T-cell (primary cell): ENCODE measurements at places on chromosomes 13 and 19.

GRCh38 chr13:76425935-76426334 lies 460.3 kb downstream of the KCTD12 start:
- no peak for DNase-seq

- DNase-seq = no peak
Observed at GRCh38 chr19:1864480-1865171, 1.2 kb upstream of the KLF16 start.

DNA sequence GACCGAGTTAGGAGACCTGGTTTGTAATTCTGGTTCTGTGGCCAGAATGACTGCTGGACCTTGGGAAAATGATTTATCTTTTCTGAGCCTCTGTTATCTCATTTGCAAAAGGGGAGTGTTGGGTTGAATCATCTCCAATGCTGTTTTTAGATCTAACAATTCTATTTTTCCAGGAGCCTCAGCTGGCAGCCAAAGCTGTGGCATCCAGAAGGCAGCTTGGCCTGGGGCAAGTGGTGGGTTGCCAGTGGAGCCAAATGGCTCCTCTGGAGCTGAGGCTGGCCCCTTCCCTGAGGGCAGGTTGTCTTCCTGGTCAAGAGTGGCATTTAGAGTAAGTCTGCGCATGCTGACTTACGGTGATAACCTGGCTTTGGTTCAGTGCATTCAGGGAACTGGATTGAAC lies 21.3 kb downstream of the B3GLCT start:
- no peak for DNase-seq

GRCh38 chr13:40124633-40125015 lies 469.2 kb downstream of the COG6 start:
- DNase-seq = no peak

GRCh38 chr13:114109641-114110041 lies 22.8 kb downstream of the RASA3 start:
- DNase-seq = no peak

GRCh38 chr19:50362656-50363424 lies 2.6 kb downstream of the NAPSA start:
- no peak for DNase-seq

GRCh38 chr13:50484472-50485113 lies 358.9 kb downstream of the DLEU7 start:
- DNase-seq = no peak

DNA sequence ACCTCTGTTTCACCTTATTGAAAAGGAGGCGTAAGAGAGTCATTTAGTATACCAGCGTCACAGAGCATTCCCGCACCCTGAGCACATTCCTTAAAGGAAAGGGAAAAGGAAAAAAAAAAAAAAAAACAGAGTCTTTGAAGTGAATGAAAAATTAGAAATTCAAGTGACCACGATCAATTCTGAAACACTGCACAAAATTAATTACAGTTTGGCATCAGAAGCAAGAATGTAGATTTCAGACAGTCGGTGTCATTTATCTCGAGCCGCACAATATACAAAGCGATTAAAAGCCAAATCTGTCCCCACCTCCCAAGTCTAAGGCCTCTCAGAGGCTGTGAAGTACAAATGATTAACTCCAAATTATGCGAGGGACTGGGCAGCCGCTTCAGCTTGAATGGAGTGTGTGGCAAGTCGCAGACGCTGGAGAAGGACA lies 173.7 kb upstream of the ZNF507 start:
- no peak for DNase-seq

GRCh38 chr13:92297971-92298942 lies 899.8 kb downstream of the GPC5 start:
- DNase-seq = no peak

DNA sequence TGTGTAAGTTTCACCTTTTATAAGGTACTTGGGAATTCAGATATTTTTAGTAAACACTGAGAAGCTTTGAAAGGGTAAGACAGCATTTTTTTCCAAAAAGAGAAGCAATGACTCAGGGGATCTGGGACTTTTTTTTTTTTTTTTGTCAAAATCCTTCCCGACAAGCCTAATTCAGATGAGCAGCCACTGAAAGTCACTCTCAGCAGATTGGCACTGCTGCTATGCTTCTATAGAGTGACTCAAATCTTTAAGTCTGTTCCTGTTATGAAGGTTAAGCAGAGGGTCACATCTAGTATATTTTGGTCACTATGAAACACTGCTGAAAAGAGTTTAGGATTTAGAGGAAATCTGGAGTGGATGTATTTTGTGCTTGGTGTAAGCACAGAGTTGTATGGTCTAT lies 571.1 kb downstream of the MYO16 start:
- DNase-seq = no peak

DNA sequence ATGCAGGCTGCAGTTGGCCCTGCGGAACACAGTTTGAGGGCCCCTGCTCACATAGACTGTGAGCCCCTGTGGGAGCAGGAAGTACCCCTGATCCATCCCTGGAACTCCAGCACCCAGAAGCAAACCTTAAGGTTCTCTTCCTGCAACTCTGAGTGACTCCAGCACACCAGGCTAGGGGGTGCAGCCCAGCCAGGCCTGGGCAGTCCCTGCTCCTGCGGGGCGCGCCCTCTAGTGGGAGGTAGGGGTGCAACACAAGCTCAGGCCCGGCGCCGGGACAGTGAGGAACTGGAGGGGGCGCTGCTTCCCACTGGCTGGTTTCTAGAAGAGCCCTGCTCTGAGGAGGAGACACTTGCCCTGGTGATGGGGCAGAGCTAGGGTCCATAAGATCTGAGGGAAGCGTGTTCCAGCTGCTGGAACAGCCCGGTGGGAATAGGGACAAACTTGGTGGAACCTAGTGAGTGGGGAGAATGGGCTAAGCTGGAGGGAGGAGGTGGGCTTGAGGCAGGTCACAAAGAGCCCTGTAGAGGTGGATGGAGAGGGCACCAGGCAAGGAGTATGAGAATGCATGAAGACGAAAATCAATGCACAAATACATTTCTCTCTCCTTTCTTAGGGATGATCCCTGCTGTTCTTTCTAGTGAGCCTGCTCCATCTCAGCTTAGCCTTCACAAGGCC lies 5.0 kb downstream of the ZSCAN5A start:
- peak; percentile 48 for DNase-seq

- no peak for DNase-seq
Observed at GRCh38 chr19:34370983-34371382, 6.0 kb downstream of the GPI start.

GRCh38 chr19:55383279-55384130 lies 587 bp downstream of the TMEM238 start:
- DNase-seq = no peak
